ENCODE measurements at places on chromosomes 2 and 18.

DNA sequence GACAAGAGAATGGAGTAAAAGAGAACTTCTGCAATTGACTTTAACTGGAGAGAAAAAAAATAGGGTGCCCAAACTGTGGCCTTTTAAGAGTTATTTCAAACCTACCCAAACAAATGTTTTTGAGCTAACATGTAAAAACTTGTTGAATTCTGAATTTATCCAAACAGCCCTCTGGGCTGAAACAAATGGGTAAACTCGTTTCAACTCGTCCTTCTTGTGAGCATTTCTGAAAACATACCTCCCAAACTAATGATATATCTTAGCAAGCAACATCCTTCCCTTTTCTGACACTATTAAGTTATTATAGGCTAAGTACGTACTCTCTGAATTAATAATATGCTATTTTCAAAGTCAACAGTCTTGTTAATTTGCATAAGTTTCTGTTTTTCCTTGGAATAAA, 793.0 kb upstream of the ACVR2A start:
- no peak for DNase-seq

GRCh38 chr2:212064318-212064717, 474.3 kb downstream of the ERBB4 start:
- DNase-seq: no peak

DNA sequence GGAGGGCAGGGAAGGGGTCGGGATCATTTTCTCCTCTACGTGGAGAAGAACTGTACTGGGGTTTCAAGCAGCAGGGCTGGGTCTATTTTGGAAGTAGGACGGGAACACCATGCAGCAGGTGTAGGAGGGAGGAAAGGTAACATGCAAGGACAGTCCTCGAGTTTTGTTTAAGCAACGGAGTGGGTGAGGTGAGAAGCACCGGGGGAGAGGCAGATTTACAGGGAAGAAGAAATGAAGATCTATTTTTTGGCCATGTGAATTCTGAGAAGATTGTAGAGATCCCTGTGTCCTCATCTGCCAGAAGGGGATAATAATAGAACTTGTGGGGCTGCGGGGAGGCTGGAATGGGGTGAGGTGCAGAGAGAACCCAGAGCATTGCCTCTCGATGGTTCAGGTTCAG, 85.6 kb downstream of the INPP5D start:
- no peak for DNase-seq

DNA sequence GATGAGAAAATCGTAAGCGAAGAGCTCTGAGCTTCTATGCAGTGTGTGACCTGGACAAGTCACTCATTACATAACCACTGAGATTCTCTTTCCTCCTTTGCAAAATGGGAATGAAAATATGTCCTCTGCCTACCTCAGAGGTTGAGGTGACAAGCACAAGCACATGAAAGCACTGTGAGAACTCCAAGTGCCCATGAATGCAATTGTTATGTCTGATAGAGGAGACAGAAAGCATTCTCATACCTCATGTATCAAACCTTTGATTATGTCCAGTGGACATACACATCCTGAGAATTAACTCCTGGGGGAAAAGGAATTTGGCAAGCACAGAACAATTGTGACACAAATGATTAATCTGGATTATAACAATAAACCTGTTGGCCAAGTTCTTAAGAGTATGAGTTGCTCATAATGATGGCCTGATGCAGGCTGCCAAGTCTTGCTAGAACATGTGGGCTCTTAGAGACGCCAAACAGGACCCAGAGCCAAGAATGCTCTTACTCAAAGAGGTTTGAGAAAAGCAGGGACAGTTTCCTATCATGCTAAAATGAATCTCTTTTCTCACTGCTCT, 8.5 kb upstream of the RMDN2 start:
- no peak for DNase-seq

- DNase-seq: no peak
Measured at GRCh38 chr18:30886998-30887397, 155.5 kb downstream of the DSC3 start.

GRCh38 chr2:19504400-19505198, 146.2 kb upstream of the OSR1 start:
- DNase-seq: no peak

DNA sequence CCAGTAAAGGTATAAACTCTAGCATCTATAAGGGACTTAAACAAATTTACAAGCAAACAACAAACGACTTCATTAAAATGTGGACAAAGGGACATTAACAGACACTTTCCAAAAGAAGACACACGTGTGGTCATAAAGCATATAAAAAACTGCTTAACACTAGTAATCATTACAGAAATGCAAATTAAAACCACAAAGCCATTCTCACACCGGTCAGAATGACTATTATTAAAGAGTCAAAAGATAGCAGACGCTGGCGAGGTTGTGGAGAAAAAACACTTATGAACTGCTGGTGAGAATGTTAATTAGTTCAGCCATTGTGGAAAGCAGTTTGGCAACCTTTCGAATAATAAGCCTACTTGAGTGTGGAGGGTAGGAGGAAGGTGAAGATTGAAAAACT, 217.1 kb upstream of the DLGAP1 start:
- DNase-seq: no peak

GRCh38 chr2:160838691-160839090, 321.5 kb upstream of the TANK start:
- no peak for DNase-seq

DNA sequence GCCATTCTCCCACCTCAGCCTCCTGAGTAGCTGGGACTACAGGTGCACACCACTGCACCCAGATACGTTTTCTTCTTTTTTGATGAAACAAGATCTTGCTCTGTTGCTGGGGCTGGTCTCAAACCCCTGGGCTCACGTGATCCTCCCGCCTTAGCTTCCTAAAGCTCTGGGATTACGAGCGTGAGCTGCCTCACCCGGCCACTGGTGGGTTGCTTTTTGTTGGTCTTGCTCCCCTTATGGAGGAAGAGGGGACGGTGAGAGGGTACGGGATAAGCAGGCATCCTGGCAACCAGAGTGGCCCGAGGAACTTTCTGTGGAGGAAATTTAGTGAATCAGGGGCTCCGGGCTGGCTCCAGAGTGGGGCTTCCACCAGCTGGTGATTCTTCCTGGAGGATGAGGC, 222.3 kb downstream of the HDAC4 start:
- DNase-seq: no peak

- DNase-seq: no peak
Measured at GRCh38 chr18:54434453-54434852, 76.7 kb downstream of the C18orf54 start.

- no peak for DNase-seq
Measured at GRCh38 chr2:63962186-63962585, 57.0 kb downstream of the VPS54 start.

GRCh38 chr2:74006459-74006858, 21.7 kb downstream of the TET3 start:
- DNase-seq: no peak

DNA sequence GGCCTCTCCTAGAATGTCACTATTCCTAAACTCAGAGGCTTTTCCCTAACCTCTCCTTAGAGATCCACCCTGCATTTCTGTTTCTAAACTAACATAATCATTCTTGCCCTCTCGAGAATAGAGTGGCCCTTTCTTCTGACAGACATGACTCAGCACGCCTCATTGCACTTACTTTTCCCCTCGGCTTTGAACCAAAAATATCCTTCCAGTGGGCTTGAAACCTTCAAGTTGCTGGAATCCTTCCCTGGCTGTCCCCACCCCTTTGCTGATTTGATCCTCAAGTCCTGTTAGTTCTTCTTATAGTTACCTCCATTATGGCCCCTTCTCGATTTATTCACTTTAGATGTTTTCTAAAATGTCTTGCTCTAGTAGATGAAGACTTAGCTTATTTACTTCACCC, 158.0 kb downstream of the LTBP1 start:
- DNase-seq: no peak

GRCh38 chr2:220450846-220451245, 823.4 kb downstream of the SLC4A3 start:
- no peak for DNase-seq

GRCh38 chr2:47225061-47225783, 70.1 kb upstream of the STPG4 start:
- no peak for DNase-seq

- DNase-seq: no peak
Measured at GRCh38 chr2:81739966-81740365, 1435.4 kb upstream of the LRRTM1 start.

DNA sequence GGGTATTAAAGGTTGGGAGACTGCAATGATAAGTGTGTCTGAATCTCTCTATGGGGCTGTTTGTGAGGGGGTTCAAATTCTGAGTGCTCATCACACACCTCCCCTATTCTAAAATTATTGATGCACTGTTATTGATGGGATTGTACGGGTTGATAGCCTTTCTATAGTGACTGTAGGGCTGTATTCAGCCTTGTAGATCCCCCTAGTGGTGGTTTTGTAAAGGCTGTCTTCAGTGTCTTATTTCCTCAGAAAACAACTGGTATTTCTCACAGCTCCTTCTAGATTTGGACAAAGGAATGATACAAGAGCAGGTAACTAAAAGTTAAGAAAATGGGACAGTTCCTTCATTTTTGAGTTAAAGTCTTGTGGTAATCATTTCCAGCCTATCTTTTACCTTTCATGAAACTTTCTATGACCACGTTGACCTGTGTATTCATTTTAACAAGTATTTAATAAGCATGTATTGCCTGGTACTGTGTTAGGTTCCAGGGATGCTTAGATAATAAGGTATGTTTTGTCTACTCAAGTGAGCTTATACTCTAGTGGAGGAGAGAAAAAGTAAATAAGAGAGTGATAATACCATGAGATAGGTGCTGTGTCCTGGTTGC, 21.2 kb downstream of the SMAD4 start:
- DNase-seq: no peak

DNA sequence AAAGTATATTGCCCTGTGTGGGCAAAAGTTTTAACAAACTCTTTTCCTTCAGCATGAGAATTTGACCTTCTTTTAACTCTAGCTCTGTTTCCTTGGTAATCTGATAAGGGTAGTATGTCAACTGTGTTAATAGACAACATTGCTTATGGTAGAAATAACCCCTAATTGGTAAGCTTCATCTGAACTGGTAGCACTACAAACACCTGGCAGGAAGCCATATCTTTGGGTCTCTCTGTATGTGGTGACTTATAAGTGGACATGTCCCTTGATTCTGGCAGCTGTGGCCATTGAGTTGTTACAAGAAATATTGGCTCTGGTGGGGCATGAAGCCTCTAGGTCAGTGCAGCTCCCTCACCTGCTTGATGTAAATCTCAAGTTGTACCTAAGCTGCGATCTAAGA, 46.9 kb downstream of the MBD5 start:
- no peak for DNase-seq

- no peak for DNase-seq
Measured at GRCh38 chr2:39290433-39290832, 46.7 kb upstream of the CDKL4 start.

- no peak for DNase-seq
Measured at GRCh38 chr2:12451726-12452125, 265.0 kb upstream of the TRIB2 start.

- DNase-seq: no peak
Measured at GRCh38 chr18:48780913-48781162, 169.9 kb downstream of the SMAD7 start.

- no peak for DNase-seq
Measured at GRCh38 chr2:200679535-200679934, 93.7 kb downstream of the AOX1 start.

- DNase-seq: no peak
Measured at GRCh38 chr2:11481789-11482472, 16.0 kb upstream of the E2F6 start.

DNA sequence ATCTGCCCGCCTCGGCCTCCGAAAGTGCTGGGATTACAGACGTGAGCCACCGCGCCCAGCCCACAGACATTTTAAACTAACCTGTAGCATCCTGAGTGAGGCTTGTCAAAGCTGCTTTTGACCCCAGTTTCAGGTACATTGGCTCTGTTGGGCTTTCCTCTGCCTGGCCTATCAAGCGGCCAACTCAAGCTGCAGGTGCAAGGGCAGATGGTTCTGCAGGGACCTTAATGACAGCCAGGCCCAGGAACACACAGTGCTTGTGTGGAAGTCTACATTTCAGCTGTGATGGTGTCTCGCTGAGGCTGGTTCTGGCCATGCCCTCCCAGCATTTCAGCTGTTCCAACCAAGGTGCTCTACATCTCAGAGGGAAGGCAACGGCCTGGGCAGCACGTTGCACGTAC, 18.4 kb downstream of the INPP4A start:
- DNase-seq: no peak

DNA sequence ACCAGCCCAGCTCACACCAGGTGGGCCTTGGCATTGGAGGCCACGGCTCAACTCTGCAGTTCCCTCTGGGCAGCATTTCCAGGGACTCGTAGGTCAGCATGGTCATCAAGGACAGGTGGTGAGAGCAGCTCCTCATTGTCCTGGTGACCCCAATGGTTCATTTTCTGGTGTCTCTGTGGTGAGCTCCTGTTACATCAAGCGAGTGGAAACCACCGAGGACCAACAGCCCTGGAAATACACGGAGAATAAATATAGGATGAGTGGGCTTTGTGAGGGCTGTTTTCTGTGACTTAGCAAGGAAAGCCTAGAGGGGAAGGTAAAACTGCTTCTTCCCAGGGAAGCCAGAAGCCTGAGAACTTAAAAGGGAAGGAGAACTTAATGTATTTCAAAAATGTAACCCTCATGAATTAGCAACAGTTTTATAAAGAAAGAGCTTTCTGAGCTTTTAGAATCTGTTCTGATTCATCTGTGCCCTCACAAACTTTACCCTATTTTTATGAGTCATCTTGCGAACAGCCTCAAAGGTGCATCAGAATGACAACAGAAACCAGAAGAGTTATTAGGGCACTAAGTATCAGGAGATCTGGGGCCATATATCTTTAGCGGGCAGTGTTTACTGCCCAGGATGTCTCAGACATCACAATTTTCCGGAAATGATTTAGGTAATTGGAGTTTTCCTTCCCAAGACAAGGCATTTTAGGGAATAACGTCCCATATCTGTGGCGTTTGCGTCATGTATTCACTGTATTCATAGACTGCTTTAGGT, 18.7 kb downstream of the C2orf92 start:
- DNase-seq: no peak

GRCh38 chr2:64853894-64854293, 135.3 kb upstream of the SLC1A4 start:
- no peak for DNase-seq

GRCh38 chr2:5766561-5766960, 74.4 kb downstream of the SOX11 start:
- DNase-seq: no peak

GRCh38 chr2:239013678-239013976, 165.7 kb downstream of the TWIST2 start:
- no peak for DNase-seq

Measured in activated effector memory CD4-positive, alpha-beta T cell treated with Interleukin-2 at 50 U/mL for 16 hours (primary cell).